ENCODE measurements at places on chromosomes 2 and 18.

DNA sequence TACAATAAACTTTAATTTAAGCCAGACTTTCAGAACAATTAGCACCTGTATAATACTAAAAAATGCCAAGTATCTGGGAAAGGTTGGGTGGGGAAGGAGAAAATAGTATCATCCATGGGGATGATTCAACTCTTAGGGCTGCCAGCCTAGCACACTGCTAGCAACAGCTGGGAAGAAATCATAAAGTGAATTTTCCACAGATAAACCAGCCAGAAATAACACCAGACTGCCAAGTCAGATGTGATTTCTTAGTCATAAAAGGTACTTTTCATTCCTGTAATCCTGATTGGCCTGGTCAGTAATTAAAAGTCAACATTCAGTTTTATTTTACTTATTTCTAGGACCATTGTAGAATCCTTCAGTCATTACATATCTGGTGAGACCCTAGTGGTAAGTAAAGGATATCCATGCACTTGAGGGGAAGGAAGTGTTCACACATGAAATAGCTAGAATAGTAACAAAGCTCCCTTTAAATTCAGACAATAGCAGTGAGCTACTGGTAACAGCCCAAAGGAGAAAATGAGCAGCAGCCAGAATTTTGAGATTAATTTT lies 59.4 kb downstream of the LIMS1 start:
- no peak for DNase-seq

GRCh38 chr2:37631698-37632097 lies 39.7 kb downstream of the CDC42EP3 start:
- DNase-seq, result no peak

DNA sequence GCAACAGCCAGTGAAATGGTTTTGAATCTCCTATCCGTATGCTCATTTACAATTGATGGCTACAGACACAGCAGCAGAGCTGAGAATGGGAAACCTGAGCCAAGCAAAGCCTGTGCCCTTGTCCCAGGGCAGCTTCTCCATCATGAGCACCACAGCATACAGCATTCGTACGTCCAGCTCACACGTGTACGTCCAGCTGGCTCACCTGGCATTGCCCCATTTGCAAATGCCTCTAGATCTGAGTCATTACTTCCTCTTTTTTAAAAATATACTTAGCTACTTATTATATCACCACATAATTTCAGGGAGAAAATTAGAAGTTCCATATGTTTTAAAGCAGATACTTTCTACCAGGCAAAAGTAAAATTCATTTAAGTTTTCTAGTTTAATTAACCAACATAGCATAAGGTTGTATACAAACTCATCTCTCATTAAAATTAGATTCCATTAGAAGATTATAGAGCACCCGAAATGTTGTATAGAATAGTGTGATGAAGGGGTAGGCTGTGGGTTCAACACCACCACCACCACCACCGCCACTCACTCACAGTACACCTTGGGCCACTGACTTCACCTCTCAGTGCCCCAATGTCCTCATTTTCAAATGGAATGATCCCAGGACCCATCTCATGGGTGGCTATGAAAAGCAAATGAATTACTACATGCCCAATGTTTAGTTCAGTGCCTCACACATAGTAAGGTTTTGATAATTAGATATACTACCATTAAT lies 31.4 kb upstream of the TMEM177 start:
- DNase-seq, result peak; percentile 11

- no peak for DNase-seq
Observed at GRCh38 chr2:213010106-213010779, 141.2 kb downstream of the IKZF2 start.

DNA sequence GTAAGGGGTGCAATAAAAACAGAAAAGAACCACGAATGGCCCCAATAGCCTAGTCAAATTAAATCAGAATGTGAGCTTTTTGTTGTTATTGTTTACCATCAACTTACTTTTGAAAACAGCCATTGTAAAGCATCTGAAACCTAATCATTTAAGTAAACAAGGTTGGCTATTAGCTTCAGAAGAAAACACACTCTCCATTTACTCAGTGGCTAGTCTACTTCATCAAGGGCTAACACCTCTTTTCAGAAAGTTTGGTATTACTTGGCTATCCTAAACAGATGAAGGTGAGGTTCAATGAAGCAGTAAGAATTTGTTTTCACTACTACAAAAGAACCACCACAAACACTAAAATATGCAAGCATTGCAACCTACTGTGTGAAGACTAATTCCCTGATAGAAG lies 398.0 kb downstream of the CDH2 start:
- no peak for DNase-seq

DNA sequence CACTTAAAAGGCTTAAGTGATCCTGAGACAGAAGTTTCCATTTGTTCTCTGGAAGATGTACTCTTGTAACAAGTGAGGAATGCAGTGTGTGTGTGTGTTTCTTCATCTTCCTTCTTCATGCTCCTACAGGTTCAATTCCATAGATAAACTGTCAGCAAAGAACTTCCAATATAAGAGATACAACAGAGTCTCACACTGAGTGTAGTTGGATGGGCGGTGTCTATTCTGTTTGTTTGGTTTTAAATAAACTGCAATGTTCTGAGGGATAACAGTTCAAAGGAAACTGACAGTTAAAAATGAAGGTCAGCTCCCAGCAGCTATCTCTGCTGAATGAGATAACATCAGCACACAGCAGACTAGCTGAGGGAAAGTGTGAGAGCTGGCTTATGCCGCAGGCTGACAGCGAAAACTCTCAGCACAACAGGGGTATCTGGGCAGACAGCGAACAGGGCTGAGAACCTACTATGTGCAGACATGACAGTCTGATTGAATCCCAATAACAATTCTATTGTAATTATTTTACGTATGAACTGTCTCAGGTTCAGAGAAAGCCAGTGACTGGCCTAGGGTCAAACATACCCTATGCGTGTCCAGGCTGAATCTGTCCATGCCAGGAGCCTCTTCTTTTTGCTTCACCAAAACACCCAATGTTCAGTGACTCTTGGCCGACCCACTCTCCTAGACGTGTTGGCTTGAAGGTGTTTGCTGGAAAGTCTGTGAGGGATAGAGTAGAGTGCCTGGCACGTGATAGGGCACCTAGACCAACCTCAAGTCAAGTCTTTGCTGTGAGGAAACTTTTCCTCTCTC lies 201.9 kb upstream of the TRIB2 start:
- DNase-seq, result no peak

DNA sequence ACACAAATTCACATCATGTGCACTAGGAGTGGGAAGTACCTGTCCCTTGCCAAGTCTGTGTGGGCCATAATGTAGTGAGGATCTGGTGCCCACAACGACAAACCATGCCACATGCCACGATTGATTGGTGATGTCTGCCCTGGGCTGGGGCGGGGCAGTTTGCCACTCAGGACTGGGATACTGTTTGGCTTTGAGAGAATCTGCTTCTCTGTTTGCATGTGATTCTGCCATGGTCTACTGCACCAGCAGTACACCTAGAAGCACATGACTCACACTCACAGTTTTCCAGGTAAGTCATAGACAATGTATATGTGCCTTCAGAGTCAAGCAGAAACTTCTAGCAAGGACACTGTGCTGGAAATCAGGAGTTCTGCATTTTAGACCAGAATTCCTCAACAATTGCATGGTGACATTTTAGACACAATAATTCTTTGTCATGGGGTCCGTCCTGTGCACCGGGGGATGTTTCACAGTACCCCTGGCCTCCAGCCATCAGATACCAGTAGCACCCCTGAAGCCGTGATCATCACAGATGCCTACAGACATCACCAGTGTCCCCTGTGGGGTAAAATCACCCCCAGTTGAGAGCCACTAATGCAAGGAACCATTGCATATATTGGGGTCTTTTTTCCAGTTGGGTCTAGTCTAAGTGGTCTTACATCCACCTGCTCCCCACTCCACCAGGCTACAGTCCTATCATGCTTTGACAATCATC lies 278.3 kb downstream of the EIPR1 start:
- DNase-seq, result no peak

DNA sequence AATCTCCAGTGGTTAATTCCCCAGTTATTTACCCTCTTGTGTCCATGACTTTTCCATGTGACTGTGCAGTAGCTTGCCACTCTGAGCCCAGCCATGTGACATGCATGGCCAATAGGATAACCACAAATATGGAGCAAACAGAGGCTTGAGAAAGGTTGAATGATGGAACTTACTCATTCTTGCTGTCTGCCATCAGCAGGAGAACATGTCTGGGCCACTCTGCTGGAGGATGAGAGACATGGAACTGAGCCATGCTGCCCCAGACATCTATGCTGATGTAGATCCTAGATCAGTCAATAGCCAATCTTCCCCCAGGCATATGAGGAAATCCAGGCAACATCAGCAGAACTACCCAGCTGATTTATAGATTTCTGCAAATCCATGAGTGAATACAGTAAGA lies 992.3 kb upstream of the FANCL start:
- no peak for DNase-seq

DNA sequence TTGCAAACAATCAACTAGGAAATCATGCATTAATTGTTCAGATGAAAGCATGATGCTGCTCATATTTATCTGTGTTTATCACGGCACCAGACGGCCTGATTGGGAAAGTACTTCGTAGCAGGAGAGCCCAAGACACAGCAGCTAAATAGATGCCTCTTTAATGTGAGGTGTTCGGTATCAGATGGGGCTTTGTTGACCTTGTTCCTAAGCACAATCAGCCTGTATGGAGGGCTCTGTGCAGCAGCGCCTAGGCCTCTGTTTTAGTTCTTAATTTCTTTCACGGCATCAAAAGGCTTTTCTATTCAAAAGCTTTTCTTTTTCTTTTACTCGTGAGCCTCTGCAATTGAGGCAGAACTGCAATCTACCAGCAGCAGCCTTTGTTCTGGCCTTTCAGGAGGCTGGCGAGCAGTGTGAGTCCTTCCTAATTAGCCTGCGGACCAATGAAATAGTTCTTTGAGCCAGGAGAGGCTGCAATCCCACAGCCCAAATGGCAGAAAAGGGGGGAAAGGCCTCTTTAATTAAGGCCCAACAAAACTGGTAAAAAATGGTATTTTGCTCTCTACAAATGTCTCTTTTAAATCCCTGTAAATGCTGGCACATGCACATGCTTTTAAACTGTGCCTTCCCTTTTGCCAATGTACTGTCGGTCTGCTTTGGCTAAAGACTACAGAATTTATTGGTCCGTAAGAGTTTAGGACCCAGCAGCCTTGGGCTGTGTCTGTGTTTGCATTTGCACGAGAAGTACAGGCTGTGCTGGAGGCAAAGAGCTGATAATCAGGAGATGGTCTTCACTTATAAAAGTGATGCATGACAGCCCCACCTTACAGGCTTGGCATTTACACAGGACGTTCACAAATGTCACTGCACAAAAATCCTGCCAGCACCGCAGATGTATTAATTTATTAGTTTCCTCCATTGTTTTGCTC lies 159.6 kb downstream of the RND3 start:
- DNase-seq, result no peak

DNA sequence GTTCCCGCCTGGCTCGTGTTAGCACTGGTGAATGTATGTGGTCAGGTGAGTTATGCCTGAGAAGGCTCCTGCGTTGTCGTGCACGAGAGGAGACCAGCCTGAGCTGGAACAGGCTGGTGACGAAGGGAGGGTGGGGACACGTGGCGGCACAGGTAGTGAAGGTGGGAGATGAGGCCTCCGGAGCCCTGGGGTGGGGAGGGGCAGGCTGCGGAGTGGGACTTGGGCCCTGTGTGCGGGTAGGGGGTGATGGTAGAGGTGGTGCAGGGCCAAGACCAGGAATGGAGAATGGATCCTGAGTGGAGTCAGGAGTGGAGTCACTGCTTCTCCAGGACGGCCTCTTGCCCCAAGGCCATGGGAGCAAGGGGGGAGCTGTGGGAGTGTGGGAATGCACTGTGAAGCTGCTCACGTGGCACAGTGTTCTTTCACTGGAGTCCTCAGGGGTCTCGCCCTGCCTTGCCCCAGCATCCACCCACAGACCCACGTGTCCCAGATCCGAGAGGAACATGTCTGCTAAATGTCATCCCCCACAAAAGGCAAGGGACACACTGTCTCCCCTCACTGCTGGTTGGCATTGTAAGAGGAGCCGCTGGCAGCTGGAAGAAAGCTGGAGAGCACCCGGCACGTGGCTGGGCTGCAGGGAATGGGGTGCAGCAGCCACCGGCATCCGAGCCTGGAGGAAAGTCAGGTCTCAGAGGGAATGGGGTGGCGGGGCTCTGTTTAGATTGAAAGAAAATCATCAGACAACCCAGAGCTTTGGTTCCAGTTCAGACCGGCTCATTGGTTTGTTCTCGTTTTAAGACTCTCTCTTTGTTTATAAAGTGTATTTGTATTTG lies 63.7 kb downstream of the CYP26B1 start:
- no peak for DNase-seq

DNA sequence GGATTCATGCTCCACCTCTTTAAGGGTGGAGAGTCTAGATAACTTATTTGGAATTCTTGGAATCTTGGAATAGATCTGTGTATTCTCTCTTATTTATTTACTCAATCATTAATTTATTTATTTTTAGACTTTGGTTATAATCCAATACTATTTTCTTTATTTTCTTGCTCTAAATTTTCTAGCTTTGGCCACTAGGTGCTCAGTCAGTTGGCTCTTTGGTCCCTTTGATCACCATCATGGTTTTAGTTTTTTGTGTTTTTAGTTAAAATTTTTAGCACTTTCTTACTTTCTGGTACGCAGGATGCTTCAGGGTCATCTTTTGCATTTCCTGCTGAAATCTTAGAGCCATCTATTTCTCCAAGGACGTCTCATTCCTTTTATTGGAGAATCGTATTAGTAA lies 5.2 kb upstream of the PLEK start:
- DNase-seq, result no peak

DNA sequence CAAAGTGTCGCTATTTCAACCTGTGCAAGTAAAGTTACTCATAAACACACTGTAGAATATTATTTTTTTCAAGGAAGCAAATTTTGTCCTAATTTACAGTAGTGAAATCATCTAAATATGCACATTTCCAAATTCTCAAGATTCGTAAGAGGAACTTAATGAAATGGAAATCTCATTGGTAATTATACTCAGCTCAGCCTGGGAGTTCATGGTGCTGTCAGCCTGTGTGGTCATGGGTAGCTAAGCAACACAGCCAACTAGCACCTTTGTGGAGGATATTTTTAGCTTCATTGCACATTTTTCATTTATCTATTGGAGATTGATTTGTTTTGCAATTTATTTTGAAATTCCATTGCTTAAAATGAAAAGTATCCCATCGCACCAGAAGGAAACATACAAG lies 975.7 kb upstream of the ZEB2 start:
- DNase-seq, result no peak

DNA sequence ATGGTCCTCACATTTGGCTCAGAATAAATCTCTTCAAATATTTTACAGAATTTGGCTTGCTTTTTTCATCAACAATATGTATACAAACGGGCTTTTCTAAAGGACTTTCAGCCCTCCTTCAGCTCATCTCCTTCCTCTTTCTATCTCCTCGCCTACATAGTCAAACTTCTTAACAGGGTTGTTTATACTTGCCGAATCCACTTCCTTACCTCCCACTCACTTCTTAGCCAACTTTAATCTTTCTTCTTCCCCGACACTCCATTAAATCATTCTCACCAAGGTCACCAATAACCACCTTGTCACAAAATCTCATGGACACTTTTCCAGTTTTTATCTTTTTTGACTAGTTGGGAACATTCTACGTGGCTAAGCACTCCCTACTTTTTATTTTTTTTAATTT lies 325.2 kb downstream of the PLCL1 start:
- no peak for DNase-seq

- DNase-seq, result no peak
Observed at GRCh38 chr18:69408522-69408921, 7.8 kb downstream of the DOK6 start.

GRCh38 chr2:33214436-33214835 lies 262.0 kb upstream of the RASGRP3 start:
- DNase-seq, result no peak
